Stimulated activated CD8-positive, alpha-beta memory T cell treated with anti-CD3 and anti-CD28 coated beads, Interleukin-4, amount 100 ng/mL, for 1 hour (primary cell): ENCODE measurements at places on chromosomes 2 and 18.

DNA sequence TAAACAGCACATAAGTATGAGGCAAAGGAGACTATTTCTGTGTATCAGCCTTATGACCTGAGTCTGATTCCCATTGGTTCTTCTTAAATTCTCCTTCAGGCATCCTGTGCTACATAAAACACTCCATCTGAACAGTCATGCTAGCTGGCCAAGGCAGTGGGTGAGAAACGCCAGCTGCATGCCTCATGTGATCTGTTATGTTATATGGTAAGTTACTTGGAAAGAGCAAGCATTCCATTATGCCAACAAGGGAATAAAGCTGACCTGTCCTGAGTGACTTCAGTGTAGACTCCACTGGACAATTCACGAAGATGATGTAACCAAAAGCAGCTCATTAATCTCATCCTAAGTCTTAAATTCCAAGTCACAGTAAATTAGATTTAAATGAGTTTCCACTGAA, 216.5 kb upstream of the FN1 start:
- no peak for DNase-seq

GRCh38 chr2:38636069-38636468, 29.8 kb upstream of the GALM start:
- no peak for DNase-seq

- DNase-seq = no peak
Measured at GRCh38 chr18:32629292-32629691, 143.5 kb downstream of the KLHL14 start.

GRCh38 chr2:165499131-165499530, 29.6 kb downstream of the CSRNP3 start:
- DNase-seq = no peak

DNA sequence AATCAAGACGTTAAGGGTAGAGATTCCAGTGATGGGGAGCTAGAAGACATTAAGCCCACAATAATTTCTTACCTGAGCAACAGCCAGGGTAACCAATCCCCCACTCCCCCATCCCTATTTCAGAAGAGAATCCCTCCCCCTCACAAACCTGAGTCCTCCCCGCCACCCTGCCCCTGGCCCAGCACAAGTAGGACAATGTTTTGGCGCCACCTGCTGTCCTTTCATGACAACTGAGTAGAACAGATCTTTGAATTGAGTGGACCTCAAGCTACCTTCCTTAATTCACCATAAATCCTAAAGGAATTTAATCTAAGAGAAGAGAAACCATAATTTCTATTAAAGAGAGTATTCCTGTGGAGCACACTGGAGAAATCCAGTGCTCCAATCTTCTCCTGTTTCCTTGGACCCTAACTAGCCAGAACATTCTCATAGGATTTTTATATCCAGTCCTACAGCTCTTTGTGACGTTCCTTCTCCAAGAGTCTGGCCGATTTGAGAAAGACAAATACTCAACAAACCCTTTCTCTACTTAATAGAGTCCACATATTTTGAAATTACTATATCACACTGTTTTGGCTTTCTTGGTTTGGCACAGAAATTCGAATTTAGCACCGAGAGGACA, 41.1 kb downstream of the NHEJ1 start:
- peak; percentile 29 for DNase-seq

- no peak for DNase-seq
Measured at GRCh38 chr2:23452853-23453420, 68.0 kb downstream of the KLHL29 start.

GRCh38 chr2:234852941-234853340, 98.9 kb upstream of the SH3BP4 start:
- DNase-seq = no peak

GRCh38 chr2:238527565-238527964, 100.8 kb downstream of the ASB1 start:
- DNase-seq = no peak

DNA sequence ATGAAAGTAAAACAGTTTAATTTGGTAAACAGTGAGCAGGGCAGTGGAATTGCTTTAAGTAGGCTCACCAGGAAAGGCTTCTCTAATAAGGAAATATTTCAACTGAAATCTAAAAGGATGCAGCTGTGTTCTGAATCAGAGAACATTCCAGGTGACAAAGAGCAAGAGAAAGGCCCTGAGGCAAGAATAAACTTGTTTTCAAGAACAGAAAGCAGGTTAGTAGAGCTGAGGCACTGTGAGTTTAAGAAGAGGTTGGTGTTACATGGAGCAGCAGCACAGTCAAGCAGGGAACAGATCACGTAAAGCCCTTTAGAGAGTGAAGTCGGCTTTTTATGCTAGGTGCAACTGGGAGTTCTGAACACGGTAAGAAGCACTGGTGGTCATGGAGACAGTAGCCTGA, 57.0 kb upstream of the SCN1A start:
- no peak for DNase-seq

GRCh38 chr2:68865108-68865507, 6.1 kb downstream of the BMP10 start:
- DNase-seq = no peak

GRCh38 chr2:52632543-52632942, 1135.1 kb upstream of the CHAC2 start:
- DNase-seq = no peak

DNA sequence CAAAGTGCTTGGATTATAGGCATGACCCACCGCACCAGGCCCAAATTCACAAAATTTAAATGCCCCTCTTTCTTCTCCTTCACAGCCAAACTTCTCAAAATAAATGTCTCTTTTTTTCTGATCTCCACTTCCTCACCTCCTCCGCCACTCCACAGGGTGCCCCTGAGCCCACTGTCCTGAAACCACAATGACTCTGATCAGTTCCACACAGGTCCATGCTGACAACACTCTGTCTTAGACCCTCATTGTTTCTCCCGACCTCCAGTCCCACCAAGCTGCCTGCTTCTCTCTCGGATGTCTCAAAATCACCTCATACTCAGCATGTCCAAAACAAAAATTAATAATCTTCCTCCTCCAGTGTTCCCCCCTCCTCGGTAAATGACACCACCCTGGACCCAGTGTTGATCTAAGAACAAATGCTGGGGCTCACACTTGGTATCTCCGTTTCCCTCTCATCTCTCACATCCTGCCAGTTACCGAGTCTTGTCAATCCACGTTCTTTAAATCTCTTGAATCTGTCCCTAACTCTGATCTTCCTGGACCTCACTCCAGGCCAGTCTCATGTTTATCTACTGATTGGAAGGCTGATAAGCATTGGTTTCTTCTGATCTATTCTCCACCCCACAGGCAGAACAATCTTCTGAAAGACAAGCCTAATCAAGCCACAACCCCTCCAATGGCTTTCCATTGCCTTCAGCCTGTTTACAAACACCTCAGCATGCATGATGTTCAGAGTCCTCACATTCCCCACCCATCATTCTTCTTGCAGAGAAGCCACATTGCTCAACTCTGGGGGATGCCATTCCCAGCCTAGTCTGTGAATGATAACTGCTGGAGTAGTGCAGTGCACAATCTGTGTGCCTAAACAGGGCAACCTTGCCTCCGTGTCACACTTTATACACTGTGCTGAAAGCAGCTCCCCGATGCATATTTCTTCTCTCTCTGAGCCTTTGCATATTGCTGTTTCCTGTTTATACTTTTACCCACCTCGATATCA, 12.4 kb upstream of the ANKRD44 start:
- DNase-seq = no peak

GRCh38 chr18:46156124-46156745, 52.0 kb downstream of the HAUS1 start:
- no peak for DNase-seq

GRCh38 chr2:25165992-25166875, 2.1 kb downstream of the POMC start:
- no peak for DNase-seq

DNA sequence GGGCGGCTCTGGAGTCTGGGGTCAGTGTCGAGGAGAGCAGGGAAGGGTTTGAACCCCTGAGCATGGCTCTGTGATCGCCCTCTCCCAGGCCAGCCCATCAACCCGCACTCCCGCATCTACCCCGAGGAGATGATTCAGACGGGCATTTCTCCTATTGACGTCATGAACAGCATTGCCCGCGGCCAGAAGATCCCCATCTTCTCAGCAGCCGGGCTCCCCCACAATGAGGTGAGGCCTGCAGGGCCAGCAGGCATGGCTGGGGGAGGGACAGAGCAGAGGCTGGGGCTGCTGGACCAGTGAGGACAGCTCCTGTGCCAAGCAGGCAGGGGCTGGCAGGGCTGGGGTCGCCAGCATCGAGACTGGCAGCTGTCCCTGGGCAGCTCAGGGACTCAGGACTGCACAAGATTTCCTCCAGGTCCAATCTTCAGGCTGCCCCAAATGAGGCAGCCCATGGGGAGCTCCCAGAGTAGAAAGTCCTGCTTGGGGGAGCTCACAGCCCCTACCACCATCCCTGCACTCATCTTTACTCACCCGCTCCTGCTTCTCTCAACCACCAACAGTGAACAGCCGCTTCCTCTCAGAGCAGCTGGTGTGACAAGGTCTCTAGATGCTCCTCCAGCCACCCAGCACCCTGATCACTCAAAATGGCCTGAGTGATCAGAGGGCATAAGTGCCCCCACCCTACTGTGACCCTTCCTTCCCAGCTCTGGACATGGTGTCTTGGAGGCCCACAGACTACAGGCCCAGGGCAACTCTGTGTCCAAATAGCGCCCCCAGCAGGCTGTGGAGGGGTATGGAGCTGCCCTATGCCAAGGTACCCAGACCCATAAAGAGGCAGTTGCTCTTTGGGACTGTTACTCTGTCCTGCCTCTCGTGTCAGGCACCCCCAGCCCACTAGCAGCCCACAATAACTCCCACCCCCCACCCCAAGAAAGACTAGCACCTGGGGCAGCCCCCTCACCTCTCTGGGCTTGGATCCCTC, 18.3 kb upstream of the ANKRD53 start:
- no peak for DNase-seq

- no peak for DNase-seq
Measured at GRCh38 chr18:76988031-76988826, 144.4 kb downstream of the MBP start.

GRCh38 chr2:12733846-12734245, 17.1 kb downstream of the TRIB2 start:
- DNase-seq = no peak

- DNase-seq = no peak
Measured at GRCh38 chr2:83471655-83472054, 987.4 kb downstream of the SUCLG1 start.

- no peak for DNase-seq
Measured at GRCh38 chr18:506801-507200, 6.3 kb upstream of the COLEC12 start.

- no peak for DNase-seq
Measured at GRCh38 chr2:134272806-134273205, 18.9 kb downstream of the MGAT5 start.

DNA sequence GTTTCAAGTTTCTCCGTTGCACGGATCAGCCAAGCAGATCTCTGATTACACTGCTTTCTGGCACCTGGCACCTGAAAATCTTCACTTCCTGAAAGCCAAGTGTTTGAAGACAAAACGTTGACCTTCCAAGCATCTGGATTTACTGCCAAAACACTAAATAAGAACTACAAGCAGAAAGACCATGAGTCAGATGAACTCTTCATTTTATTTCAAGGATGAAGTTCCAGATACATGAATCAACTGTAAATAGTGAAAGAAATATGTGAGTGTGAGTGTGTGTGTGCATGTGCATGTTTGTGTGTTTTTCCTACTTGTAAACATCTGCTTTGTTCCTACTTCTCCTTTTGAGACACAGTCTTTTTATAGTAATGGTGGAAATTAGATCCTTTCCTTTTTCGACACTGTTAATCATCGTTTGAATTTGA, 60.0 kb upstream of the DTNA start:
- no peak for DNase-seq

DNA sequence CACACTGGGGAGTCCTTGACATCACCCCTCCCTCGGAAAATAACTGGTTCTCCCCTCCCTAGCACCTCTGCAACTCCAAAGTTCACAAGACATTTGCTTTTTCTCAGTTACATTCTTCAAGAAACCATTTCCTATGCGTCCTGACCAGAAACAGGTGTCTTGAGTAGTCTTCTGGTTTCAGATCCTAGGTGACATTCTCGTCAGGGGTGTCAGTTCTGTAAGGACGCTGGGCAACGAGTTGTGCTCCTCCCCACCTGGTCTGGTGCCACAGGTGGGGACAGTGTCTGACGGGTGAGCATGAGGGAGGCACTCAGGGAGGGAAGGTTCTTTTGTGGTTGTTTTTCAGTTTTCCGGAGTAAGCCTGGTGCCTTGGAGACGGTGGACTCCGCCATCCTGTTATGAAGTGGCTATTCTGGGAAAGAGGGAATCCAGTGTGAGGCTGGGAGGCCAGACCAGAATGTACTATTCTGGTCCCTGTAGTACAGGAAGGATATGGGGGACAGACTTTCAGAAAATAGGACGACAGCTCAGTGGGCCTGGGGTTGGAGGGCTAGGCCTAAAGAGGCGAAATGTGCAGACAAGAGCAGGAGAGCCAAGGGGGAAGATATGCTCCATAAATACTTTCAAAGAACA, 50.6 kb downstream of the EPAS1 start:
- DNase-seq = no peak

DNA sequence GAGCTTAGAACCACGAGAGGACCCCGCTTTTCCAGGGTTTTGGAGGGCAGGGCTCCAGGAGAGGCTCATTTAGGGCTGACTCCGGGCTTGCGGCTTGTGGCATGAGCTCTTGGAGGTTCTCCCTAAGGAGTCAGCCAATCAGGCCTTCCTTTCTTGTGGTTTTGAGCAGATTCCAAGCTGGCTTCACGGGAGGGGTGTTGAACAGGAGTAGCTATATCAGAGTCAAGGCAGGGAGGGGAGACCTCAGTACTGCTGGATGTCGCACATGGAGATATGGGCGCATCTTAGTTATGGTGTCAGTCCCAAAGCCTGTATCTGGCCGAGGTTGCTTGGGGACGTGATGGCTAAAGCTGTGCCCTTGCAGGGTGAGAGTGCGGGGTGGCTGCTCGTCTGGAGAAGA, 98.6 kb downstream of the AGAP1 start:
- no peak for DNase-seq

DNA sequence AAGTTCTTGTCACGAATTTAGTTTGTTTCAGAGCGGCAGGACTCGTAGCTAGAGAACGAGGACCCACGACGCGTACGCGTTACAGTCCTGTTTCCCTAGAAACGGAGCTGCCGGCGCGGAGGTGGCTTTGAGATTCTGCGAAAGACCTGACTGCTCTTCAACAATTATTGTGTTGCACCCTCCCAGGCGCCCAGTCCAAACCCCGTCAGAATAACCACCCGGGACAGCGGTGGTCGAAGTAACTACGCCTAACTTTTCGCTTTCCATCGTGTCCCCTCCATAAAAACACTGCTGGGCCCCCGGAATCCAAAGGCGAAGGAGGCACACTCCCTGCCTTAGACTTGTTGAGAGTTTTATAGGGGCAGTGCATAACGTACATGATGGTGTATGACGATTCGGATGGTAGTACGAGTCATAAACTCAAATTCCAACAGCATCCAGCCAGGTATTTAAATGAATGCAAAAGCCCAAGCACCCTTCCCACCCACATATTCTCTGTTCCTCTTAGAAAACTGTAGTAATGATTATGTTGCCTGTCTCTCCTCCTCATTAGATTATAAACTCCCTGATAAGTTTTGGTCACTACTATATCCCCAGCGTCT, 651 bp upstream of the STAM2 start:
- no peak for DNase-seq
